ENCODE measurements at places on chromosomes 11 and 22.

DNA sequence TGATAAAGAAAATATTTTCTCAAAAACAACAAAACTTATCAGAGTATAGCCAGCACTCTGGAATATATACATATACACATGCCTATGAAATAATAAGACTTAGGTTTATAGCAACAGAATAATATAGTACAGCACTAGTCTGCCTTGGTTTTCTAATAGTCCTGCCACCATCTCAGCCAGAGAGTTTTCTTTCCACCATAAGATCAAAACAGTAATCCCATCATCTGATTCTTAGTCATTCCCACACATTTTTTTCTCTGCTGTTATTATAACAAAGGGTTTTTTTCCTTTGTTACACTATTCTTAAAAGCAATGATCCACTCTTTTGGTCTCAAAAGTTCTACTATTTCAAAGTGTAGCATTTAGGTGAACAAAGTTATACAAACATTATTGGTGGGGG is 15.1 kb downstream of the MTMR2 start:
- no peak for DNase-seq

DNA sequence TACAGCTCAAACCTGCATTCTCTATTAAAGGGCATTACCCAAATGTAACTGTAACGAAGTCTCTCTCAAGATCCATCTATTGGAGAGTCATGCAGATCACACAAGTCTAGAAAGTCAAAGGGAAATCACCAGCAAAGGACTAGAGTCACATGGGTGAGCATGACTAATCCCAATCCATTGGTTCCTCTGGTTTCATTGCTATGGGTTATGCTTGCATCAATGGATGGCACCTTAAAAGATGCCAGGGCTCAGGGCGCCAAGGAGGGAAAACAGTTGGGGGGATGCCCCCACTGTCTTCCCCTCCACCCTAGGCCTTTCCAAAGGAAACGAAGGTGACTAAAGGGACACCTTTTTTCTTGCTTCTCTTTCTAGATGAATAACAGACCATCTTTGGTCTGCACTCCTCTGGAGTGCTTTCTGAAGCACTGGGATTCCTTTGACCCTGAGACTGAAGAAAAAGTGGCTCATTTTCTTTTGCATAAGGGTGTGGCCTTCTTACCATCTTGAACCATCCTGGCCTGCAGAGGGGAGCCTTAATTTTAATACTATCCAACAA is 8.1 kb downstream of the NXPE4 start:
- DNase-seq, result no peak

- DNase-seq, result no peak
These were observed 271.6 kb upstream of the NARS2 start for GRCh38 chr11:78846269-78846668.

DNA sequence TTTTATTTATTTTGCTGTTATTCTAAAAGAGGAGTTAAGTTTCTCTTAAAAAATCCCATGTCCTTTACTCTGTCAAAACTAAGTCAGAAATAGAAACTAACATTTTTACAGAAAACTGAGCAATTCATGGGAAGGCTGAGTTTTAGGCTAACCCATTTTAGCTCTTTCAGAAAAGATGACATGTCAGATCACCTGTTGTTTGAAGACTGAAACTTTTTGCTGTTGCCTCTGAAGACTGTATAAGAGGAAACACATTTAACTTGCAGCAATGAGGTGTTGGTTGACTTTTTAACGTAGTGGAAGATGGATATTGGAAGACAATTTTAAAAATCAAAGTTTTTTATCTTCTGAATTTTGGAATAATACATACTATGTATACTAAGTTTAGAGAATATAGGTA is 115.4 kb downstream of the METTL15 start:
- DNase-seq, result no peak

DNA sequence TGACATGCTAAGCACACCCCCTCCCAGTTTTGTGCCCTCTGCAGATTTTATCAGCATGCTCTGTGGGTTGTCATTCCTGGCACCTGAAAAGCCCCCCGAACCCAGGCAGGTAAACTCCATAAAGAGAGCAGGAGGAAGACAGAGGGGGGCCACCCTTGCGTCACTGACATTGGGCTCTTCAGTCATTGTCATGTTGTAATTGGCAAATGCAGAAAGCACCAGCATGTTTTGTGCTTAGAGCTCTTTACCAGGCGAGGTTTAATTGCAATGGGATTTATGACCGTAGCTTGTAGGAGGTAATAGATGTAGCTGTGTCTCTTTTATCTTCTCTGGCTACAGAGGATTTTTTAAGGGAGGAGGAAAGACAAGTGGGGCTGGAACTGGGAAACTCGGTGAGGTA is 201.7 kb downstream of the GRIK4 start:
- no peak for DNase-seq

DNA sequence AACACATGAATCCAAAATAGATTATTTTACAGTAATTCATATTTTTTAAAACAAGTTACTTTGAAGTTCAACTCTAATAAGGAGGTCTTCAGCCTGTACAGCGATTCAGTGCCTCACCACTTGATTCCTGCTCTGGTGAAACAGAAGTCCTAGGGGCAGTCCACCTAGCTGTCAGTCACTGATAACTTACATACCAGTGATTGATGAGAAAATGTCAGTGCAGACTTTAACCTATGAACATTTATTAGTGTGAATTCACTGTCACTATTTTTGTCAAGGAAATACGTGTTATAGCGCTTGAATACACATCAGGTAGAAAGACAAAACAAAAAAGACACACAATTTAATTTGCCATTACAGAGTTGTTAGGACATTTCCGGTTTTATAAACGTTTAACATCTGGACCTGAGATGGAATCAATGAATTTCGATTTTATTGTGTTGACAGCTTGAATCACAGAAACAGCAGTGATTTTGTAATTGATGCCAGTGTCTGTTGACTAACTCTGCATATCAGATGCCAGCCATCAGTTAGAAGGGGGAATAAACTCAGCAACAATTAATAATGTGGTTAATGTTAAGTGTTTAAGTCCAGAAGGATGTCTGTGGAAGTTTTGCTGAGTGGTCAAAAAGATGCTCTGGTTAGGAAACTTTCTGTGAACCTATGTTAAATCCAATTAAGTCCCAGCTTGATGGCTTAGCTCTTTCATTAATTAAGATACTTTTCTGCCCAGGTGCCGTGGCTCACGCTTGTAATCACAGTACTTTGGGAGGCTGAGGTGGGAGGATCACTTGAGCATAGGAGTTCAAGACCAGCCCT is 34.5 kb downstream of the ELF5 start:
- no peak for DNase-seq

DNA sequence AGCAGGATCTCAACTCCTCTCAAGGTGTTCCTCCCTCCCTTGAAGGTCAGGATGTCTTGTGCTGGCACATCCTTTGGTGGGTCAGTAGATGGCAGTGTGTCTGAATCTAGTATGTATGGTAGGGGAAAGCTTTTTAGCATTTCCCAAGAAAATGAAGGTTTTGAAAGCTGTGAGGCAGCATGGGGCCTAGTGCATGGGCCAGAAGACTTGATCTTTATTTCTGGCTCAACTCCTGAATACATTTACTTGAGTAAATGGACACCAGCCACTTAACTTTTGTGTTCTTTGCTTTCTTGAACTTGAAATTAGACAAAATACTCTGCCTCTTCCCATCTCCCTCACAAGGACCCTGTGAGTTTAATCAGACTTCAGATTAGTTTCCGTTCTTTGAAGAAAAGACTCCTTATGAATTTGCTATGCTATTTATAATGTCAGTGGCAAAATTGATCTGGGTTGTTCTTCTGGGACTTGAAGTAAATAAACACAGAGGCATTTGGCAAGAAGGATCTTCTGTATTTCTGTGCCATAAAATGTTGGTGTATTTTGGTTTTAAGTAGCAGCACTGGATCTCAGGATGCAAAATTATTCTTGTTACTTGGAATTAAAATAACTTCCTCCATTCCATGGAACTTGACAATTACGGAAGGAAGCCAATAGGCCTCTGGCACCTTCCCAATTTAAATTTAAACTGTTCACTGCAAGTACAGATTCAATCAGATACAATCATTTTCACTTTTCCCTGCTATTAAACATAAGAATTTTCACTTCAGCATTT is 288.8 kb downstream of the CASP12 start:
- no peak for DNase-seq

GRCh38 chr22:47328550-47329243 is 566.2 kb downstream of the TBC1D22A start:
- DNase-seq, result no peak

DNA sequence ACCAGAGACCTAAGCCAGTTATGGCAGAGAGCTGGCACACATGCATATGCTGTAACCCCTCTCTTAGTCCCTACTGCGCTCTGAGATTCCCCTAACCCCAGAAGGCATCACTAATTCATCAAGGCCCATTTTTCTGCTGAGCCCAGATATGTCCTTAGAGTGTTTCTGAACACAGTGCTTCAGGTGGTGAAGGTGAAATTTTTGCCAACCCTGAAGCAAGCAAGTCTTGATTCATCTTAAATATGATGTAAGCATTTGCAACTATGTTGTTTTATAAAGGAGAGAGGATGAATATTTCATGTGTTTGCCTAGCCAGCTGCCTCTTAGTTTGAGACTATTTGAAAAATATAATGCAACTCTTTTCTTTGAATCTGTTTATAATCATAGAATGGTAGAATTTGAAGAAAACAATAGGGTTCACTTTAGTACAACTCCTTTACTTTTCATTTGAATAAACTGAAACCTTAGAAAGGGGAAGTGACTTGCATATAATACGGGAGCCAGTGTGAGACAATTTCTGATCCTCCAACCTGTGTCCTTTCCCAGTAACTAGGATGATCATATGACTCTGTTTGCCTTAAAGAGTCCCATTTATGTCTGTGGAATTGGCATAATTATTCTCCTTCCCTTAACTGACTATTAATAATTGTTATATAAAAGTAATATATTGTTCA is 194.3 kb upstream of the MTNR1B start:
- no peak for DNase-seq

GRCh38 chr22:50704510-50705218 is 32.0 kb downstream of the SHANK3 start:
- no peak for DNase-seq

DNA sequence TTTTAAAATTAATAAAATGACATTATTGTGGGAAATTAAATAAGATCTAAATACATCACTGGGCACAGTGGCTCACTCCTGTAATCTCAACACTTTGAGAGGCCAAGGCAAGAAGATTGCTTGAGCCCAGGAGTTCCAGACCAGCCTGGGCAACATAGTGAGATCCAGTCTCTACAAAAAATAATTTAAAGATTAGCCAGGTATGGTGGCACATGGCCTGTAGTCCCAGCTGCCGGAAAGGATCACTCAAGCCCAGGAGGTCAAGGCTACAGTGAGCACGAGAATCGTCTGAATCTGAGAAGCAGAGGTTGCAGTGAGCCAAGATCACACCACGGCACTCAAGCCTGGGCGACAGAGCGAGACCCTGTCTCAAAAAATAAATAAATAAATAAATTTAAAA is 15.9 kb upstream of the CARD10 start:
- DNase-seq, result no peak

- DNase-seq, result no peak
These were observed 1083.5 kb upstream of the TENM4 start for GRCh38 chr11:80524349-80524748.

DNA sequence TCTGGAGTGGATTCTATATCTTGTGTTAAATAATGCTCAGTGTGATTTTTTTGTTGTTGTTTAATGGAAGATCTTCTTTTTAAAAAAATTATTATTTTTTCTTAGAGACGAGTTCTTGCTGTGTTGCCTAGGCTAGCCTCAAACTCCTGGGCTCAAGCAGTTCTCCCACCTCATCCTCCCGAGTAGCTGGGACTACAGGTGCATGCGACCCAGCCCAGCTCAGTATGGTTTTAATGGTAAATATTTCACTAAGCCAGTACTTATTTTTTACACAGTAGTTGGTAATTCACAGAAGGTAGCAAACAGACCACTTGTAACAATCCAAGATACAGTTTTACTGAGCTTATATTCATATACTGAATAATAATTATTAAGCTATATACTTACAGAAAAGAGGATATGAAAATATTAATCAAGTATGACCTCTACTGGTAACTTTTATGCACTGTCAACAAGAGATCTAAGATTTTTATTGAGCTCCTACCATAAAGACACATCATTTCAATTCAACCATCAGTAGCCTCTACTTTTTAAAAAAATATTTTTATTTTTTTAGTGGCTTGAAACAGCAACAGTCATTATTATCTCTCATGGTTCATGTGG is 6.1 kb upstream of the CD59 start:
- no peak for DNase-seq

GRCh38 chr11:27423125-27423524 is 49.5 kb downstream of the LGR4 start:
- DNase-seq, result no peak

DNA sequence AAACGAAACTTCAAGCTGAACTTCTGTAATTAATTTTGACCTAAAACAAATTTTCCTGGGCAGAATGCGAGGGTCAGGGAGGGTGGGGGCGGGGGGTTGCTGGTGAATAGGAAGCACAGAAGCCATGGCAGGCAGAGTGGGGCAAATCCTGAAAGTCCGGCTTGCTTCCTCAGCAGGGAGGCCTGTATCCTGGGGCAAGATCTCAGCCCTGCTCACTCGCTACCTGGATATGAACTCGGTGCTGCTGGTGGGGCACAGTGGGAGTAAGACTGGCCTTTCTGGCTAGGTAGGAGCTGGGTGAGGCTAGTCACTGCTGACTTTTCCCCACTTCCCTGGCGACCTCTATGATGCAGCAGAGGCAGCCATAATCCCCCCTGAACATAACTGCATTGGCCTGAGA is 168.9 kb upstream of the CHORDC1 start:
- DNase-seq, result no peak

DNA sequence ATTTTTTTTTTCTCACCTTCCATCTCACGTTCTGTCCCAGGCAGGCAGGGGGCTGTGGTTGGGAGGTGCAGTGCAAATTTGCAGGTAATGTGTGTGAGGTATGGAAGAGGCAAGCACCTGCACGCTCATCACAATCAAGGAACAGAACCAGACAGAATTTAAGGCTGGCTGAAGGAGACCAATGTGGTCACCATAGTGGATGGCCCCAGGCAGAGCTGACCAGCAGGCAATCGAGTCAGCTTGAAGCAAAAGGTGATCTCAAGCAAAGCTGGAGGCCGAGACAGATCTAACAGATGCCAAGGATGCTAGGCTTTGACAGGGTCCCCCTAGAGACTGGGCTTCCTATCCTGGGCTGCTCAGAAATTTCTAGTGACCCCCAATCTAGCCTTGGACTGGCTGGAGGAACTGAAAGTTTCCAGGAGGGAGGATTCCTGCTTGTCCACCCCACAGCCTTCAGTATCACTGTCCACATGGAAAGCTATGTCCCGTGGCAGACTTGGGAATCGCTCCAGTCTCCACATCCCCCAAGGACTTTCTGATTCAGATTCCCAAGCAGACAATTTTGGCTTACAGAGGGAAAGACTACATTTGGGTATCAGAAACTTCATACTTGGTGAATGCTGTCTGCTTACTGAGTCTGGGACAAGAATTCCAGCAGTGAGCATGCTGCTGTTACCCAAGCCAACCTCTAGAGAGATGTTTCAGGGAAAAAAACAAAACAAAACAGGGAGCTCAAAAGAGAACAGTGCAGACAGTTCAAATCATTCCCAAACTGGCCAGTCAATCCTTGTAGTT is 9.0 kb upstream of the MICAL3 start:
- DNase-seq, result no peak
